Left ventricle myocardium inferior (tissue), 1 donor: ENCODE measurements at places on chromosomes 1 and 21. TPM values are rescaled to one million over a fixed set of nuclear protein-coding genes. Genes with fewer than 3 reads are reported as not detected.
A peak's percentile ranks its signal among the peaks of the same experiment; 100 is the strongest.

Gene ZMYND12
- 2.6 TPM for total RNA-seq

DNA sequence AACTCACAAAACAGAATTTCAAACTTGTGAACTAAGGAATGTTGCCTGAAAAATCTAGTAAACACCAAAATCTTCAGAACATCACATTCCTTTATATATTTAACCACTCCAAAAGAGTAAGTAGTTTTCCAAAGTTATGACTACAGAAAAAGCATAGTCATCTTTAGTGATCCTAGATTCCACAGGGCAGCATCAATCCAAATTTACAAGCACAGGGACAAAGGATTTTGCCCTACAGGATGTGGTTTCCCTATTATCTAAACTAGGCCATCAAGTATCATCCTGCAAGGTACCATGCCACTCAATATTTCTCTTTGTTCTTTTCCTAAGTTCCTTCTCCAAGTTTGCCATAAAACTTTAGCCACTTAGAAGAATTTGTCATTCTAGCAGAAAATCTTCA, 33.0 kb downstream of the COP1 start:
- no peak for DNase-seq

DNA sequence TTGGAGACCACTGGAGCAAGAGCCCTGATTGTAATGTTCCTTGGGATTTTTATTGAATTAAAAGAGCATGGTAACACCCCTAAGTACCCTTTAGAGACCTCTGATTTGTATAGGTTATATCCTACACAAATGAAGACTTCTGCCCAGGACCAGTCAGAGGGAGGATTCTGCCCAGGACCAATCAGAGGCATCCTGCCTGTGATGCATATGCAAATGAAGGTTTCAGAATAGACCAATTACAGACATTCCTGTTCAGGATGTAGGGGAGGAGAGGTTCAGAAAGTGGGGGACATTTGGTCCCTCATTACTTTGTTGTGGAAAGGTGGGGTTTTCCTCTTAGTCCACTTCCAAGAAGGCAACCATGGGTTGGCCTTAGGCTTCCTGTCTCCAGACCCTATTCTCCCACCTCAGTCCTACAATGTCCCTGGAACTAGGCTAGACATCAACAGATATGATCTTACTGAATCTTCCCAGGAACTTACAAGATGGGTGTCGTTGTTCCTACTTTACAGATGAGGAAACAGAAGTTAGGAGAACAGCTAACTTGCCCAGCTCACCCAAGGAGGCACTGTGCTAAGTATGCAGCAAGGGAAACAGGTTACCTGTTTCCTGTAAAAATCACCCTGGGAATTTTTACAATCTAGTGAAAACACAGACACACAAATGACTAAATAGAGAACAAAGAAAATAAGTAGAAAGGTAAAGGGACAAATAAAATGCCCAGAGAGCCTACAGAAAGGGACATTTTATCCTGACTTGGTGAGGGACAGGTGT, 36.8 kb upstream of the SFPQ start:
- DNase-seq = no peak

DNA sequence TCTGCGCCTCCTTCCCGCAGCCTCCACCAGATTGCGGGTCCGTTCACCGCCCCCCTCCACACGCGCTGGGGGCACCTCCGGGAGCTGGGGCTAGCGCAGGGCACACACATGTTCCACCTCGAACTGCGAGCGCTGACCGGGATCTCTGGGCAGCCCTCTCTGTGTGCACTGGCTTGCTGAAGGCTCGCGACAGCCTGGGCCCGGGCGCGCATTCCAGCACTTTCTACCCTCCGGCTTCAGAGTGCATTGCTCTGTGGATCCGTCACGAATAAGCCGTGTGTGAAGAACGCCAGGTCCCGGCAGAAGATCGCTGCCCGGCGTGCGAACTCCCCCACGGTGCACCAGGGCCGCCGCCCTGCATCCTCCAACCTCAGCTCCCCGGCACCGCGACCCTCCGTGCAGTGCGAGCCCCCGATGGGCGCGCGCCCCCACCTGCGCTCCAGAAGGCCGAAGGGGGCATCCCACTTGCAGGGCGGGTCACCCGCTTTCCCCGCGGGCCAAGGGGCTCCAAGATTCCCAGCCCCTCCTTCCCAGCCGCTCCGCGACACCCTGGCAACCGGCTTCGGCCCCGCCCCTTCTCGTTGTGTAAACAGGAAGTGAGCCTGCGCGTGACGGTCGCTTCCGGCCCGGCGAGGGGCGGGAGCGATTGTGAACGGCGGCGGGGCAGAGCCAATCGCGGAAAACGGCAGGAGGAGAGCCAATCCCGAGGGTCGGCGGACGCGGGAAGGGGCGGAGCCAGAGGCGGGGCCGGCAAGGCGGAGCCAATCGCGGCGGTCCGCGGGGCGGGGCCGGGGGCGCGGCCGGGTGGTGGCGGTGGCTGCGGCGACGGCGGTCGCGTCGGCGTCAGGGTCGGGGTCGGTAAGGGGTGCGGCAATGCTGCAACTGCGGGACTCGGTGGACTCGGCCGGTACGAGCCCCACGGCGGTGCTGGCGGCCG, at the start of gene TPRG1L:
Gene TPRG1L (plus strand): TSS at position 816 of the 937 bp plus-strand sequence. CDS start 58 bp downstream, at position 874.
- DNase-seq = peak; percentile 99

Gene LMOD1
- 9.2 TPM for total RNA-seq

GRCh38 chr1:86541859-86542258, 5.0 kb upstream of the CLCA4 start:
- no peak for DNase-seq
